Activated CD8-positive, alpha-beta memory T cell treated with anti-CD3 and anti-CD28 coated beads for 36 hours (primary cell): ENCODE measurements at places on chromosomes 7 and 10. TPM values are rescaled to one million over a fixed set of nuclear protein-coding genes. Genes with fewer than 3 reads are reported as not detected.

Gene PDK4
- total RNA-seq, result not detected

Gene SPOCK2
- 48.8 TPM for total RNA-seq

Gene CHCHD3
- total RNA-seq, result 87.1 TPM

Gene LMOD2
- total RNA-seq, result not detected

Gene DNA2
- total RNA-seq, result 45.7 TPM

Gene WDFY4
- not detected for total RNA-seq

Gene SFMBT2
- total RNA-seq, result 22.6 TPM

Gene CLCN1
- total RNA-seq, result not detected

Gene EMX2
- total RNA-seq, result not detected

Gene ACHE
- 0.23 TPM for total RNA-seq

Gene LRRC18
- total RNA-seq, result not detected

Gene FAM13C
- not detected for total RNA-seq

Gene AKR1D1
- total RNA-seq, result not detected

Gene ARHGEF35
- total RNA-seq, result 4.9 TPM

Gene PIK3AP1
- total RNA-seq, result 9.8 TPM

Gene CCT6A
- total RNA-seq, result 345 TPM

Gene MYH16
- not detected for total RNA-seq

Gene ENTPD1
- total RNA-seq, result 8.5 TPM

Gene DENND2A
- total RNA-seq, result not detected

Gene CCDC3
- not detected for total RNA-seq

Gene BNIP3
- 120 TPM for total RNA-seq
